Stimulated activated CD8-positive, alpha-beta memory T cell treated with anti-CD3 and anti-CD28 coated beads, Interleukin-12 subunit alpha, Interleukin-12 subunit beta, amount 100 ng/mL, for 4 hours (primary cell): ENCODE measurements at places on chromosomes 2 and 18.

DNA sequence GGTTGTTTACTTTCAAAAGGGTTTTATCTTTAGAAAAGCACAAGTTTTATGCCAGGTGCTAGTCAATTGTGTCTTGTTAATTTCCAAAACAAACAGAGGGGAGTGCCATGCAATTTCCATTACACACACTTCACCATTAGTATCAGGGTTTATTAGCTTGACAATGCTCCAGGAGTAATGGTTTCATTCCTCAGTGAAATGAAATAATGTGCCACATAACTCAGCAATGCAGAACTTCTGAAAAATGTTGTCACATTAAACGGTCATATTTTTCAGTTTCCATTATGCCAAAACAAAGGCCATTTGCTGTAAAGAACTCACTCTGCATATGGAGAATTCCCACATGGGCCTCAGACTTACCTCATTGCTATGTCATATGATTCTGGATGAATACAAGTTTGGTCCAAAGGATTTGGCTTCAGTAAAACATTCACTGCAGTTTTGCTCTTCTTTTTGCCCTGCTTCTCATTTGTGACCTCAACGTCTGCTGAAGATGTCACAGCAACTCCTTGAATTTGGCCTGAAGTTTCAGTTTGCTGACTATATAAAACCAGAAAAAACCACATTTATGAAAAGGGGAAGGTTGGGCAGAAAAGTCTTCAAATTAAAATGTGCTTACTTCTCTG is 198.2 kb downstream of the SRBD1 start:
- DNase-seq: no peak

GRCh38 chr18:48032876-48033789 is 102.7 kb upstream of the SMAD2 start:
- no peak for DNase-seq

DNA sequence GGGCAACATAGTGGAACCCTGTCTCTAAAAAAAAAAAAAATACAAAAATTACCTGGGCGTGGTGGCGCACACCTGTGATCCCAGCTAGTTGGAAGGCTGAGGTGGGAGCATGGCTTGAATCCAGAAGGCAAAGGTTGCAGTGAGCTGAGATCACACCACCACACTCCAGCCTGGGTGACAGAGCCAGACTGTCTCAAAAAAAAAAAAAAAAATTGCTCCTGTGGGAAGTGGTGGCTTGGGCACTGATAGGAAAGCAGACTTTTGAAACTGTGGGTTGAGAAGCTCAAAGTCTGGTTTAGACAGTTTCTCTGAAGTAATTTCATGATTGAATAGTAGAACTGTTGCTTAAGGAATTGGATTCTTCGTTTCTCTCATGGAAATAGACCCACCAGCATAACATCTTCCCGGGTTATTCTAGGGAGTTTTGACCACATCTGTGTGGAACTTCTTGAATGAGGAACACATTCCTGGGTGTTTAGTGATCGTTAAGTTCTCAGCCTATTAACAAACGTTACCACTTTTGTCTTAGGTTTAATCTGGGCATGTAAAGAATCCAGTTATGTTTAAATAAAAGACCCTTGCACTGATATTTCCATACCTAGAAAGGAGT is 33.5 kb downstream of the GRHL1 start:
- no peak for DNase-seq

DNA sequence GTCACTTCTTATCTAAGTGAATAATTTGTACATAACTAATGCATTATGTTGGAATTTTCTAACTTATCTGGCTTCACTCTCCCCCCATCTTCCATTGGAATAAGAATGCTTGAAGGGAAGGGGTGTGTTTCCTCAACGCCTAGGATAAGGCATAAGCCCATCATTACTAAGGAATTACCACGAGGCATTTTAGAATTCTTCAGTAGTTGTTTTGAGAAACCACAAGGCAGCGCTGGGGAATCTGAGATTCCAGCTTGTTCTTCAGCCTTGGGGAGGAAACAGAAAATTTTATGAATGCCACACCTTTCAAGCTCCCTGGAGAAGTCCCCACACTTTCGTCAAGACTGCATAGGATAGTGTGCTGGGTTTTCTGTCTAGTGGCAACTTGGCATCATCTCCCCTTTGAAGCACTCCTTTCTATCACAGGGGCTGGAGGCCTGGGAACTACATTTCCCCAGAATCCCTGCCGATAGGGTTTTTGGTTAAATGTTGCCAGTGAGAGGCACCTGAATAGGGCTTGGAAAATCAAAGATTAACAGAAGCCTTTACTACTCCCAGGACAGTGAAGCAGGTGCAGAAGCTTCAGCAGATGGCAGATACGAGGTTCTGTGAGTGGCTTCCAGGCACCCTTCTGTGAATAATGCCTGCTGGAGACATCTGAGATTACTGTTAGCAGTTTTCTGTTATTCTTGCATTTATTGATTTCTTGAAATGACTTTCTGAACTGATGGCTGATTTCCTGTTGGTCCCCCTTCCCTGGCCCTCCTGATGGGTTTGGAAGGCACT is 192.7 kb upstream of the REV1 start:
- no peak for DNase-seq
